Ovary (tissue), 10 donors: ENCODE measurements at places on chromosomes 6 and 20. TPM values are rescaled to one million over a fixed set of nuclear protein-coding genes. Genes with fewer than 3 reads are reported as not detected.

GRCh38 chr20:36130390-36130789 is 24.1 kb upstream of the EPB41L1 start:
- DNase-seq: no peak

DNA sequence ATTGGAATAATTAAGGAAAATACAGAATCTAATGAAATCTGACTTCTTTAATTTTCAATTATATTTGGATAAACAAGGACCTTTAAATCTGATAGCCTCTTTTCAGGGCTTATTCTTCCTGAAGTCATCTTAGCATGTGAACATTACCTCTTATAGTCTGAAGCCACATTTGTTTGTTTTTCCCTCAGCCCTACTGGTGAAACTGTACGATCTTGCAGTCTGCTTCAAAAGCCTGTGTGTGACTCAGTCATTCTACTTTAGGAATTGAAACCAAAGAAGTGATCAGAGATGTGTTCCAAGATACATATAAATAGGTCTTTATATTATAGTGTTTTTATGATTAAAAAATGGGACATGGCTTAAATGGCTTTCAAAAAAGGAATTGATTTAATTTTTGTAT is 67.5 kb downstream of the MACROD2 start:
- no peak for DNase-seq

DNA sequence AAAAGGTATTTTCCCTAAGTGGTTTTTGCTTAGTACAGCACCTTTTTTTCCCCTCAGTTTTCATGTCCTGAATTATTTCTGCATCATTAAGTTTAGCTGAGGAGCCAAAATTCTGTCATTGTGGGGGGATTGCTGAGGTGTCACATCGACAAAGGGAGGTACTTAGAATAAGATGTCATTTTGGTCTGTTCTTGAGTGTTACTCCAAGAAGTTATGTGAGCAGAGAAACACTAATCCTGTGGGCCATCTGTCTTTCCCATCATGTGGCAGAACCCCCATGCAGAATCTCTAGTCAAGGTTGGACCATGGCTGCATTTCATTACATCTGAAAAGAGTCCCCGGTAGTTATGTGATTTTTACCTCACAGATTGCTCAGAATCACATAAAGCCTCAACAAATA is 167.8 kb upstream of the CENPW start:
- no peak for DNase-seq

DNA sequence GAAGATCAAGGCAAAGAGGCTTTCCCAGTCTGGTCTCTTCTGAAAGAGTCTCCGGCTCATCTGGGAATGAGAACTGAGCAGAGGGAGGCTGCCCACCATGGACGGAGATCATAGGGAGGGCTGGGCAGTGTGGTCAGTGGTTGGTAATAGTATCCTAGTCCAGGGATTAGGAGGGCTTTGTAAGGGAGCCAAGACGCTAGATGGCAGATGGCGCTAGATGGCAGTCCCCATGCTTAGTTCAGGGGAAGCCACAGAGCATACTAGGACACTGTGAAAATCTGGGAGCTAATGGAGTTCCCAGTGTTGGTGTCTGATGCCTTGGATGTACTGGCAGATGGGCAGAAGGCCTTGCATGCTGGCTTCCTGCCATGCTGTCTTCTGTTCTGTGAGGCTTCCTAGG is 21.7 kb upstream of the DAAM2 start:
- DNase-seq: no peak

DNA sequence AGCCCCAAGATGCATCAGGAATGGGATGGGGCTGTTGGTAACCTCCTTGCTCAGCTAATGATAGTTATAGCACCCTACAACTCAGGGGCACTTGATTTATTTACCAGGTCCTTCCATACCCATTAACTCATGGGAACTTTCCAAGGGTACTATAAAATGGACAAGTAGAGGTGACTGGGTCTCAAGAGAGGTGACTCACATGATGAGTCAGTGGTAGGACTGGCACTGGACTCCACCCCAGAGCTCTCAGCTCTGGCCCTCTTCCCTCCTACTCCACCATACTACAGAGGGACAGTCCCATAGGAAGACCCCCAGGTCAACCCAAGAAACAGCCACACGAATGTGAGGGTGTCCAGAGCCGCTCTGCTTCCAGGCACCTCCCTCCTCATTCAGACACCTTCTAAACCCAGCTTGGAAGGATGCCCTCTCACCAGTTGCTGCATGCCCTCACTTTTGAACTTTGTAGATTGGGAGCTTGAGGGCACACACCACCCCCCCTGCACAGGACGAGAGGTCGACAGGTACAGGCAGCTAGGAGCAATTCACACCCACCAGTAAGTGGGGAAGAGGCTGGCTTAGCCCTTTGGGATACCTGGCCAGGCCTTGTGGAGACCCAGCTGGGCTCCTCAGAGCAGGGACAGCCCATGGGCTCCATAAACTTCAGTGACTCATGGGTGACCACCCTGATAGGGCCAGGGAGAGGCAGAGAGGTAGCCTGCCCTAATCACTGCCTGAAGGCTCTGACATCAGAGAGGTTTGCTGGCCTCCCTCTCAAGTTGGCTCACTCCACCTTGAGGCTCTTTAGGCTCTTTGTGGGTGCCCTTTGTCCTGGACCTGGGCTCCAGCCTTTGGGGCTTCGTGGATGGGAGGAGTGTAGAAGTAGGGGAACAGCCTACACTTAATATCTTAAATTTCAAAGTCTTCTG is 81.6 kb upstream of the MLN start:
- DNase-seq: no peak

GRCh38 chr20:50191065-50191543 is 474 bp downstream of the CEBPB start:
- no peak for DNase-seq

DNA sequence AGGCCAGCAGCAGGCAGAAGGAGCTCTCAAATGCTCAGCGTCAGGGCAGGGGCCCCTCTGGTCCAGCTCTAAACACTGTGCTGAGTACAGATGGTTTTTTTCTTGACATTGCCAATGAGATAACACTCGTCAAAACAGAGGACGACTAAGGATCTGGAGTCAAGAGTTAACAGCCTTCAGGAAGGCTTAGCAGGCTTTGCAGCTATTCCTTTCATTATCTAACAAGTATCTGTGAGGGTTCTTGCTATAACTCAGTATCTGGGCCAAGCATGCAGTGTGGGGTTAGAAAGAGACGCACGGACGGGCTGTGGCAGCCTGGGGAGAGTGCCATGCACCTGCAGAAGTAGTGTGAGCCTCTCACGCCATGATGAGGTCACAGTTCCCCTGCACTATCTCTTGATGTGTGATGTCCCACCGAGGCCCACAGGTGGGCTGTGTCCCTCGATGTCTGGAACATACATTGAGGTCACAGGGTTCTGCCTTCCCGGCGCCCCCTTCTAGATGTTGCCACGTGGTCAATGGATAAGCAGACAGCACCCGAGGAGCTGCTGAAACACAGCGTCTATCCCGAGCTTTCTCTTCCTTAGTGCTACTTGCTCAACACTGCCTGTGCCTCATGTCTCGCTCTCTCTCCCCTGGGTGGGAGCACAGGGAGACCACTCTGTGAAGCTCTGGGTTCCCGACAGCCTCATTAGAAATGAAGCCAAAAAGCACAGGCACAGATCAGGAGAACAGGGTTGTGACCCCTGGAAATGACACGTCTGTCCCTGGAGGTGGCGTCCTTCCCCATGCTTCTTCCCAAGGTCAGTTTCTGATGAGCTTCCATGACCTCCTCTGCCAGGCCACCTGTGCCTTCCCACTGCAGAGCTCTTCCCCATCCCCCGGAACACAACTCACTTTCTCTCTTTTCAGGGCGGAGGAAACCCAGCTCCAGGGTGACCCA is 85.5 kb upstream of the RPS6KA2 start:
- no peak for DNase-seq

GRCh38 chr6:18412644-18413043 is 25.5 kb downstream of the RNF144B start:
- no peak for DNase-seq

GRCh38 chr6:157864185-157864761 is 41.2 kb downstream of the SNX9 start:
- DNase-seq: no peak

DNA sequence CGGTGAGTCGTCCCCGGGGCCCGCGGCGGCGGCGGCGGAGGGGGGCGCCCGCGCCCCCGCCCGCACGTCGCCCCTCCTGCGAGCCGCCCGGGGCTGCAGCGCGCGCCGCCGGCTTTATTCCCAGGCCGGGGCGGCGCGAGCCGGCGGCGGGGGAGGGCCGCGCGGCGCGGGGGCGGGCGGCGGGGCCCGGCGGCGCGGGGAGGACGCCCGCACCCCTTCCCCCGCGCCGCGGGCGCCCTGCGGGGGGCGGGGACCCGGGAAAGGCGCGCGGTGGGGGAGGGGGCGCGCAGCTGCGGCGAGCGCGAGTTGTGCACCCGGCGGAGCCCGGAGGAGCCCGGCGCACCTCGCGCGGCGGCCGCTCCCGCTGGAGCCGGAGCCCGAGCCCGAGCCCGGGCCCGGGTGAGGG is 646 bp downstream of the HMGA1 start:
- no peak for DNase-seq

DNA sequence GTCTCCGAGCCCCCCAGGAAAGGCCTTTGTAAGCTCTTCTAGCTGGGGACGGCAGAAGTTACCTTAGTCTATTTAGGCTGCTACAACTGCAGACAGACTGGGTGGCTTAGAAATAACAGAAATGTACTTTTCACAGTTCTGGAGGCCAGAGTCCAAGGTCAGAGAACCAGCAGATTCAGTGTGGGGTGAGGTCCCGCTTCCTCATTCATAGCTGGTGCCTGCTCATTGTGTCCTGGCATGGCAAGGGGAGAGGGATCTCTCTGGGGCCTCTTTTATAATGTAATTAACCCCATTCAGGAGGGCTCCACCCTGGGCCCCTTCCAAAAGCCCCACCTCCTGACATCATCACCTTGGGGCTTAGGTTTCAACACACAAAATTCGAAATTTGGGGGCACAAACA is 315.1 kb downstream of the CDH4 start:
- no peak for DNase-seq

- DNase-seq: no peak
These were observed 1.6 kb upstream of the NCOA7 start for GRCh38 chr6:125789167-125789566.

GRCh38 chr20:24816431-24816830 is 132.6 kb upstream of the CST7 start:
- DNase-seq: no peak

- no peak for DNase-seq
These were observed 7.4 kb downstream of the PCK1 start for GRCh38 chr20:57568088-57568896.

- no peak for DNase-seq
These were observed 108.0 kb downstream of the PPP1R14C start for GRCh38 chr6:150250826-150251225.

GRCh38 chr6:56916849-56917551 is 37.9 kb upstream of the BEND6 start:
- DNase-seq: no peak

DNA sequence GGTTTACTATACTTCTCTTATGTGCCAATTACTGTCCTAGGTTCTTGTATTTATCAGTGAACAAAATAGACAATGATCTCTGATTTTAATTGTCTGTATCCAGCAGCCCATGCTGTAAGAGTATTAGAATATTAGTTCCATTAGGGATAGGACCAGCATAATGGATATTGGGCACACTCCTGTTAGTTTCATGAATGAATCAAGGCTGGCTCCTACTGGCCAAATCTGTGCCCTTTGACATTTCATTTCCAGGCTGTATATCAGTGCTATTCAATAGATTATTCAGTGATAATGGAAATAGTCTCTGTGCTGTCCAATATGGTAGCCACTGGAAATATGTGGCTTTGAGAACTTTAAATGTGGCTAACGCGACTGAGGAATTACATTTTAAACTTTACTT is 1007.9 kb upstream of the FLRT3 start:
- no peak for DNase-seq

DNA sequence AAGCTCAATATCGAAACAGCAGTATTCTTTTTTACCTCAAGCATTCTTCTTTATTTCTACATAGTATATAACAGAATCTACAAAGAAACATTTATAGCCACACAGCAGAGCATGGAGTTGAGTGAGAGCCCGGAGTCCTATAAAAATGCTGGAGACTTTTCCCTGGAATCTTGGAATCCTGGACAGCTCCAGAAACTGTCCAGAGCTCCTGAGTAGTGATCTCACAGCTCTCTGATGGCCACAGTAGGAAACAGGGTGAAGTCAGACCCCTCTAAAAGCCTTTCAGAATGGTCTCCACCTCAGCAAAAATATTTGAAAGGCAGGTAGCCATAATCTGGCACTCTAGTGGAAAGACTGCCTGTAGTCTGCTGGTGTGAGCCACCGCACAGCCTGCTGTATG is 149.3 kb upstream of the STXBP5 start:
- no peak for DNase-seq

DNA sequence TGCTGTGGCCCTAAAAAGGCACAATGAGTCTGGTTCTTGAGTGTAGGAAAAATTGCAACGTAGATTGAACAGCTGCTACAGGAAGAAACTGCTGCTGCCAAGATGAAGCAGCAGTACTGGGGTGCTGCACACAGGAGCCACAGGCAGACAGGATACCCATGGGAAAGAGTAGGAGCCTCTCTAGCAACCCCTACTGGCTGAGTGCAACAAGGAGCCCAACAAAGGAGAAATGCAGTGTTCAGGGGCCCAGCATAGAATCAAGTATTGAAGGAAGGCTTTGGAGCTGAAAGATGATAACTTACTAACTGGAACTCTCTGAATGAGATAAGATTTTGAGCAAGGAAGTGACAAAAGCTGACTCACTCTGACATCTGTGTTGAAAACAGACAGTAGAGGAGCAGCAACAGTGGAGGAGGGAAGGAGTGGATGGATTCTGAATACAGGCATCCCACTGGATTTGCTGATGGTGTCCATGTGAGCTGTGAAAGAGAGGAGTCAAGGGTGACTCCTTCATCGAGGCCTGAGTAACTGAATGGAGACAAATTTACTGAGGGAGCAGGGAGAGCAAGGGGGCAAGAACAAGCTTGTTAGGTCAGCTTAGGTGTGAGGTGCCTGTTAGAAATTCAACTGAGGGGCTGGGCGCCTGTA is 534.7 kb upstream of the JARID2 start:
- DNase-seq: no peak

DNA sequence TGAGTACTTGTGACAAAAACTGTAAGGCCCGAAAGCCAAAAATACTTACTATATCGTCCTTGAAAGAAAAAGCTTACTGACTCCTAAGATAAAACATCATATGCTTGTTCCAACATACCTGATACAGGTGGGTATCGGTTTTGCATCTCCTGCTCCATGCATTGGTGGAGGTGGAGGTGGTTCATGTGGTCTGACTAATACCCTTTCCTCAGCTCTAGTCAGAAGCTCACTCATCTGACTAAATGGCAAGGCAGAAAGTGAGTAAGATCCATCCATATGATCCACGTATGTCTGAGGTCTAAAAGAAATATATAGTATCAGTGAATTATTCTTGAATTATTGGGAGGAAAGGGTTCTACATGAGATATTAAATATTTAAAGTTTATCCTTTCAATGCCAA is 76.2 kb downstream of the WASF1 start:
- no peak for DNase-seq

- no peak for DNase-seq
These were observed 163.6 kb downstream of the SLC16A10 start for GRCh38 chr6:111250791-111251354.

The SULF2 gene
- total RNA-seq: 128 TPM

The HSD17B8 gene
- total RNA-seq: 4.0 TPM

The PDE7B gene
- total RNA-seq: 19.0 TPM

The IL17A gene
- not detected for total RNA-seq

The DXO gene
- 26.7 TPM for total RNA-seq

The XKR7 gene
- total RNA-seq: not detected

The ADGRF1 gene
- not detected for total RNA-seq

The TMEM181 gene
- total RNA-seq: 12.7 TPM

The VSTM2L gene
- total RNA-seq: 1.6 TPM

The KIAA1755 gene
- 4.4 TPM for total RNA-seq

The ANGPT4 gene
- total RNA-seq: 10.7 TPM

The GRIK2 gene
- 0.82 TPM for total RNA-seq

The ZSCAN16 gene
- total RNA-seq: 3.1 TPM
